GM12865 (cell line): ENCODE measurements at places on chromosomes 1 and 21.
A peak's percentile ranks its signal among the peaks of the same experiment; 100 is the strongest.

- DNase-seq: peak; percentile 59
Measured at GRCh38 chr1:184075055-184076029, 23.8 kb downstream of the TSEN15 start.

DNA sequence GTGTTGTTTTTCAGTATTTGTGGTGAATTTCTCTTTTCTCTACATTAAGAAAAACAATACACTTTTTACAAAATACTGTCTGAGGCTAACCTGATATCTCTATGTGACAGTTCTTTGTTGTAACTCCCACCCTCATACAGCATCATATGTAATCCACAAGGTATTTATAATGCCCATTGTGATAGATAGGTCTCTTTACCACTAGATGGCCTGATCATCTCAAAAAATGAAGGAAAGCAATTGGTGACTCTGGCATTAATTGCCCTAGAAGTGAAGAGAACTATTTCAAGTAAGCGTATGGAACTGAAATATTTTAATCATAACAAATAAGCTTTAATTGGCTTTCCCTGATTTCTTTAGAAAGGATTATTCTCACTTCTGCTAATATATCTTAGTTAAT, 36.2 kb upstream of the HFM1 start:
- DNase-seq: peak; percentile 15

- no peak for DNase-seq
Measured at GRCh38 chr1:179770887-179771502, 27.9 kb downstream of the FAM163A start.

GRCh38 chr1:37574834-37575480, 18.2 kb downstream of the DNALI1 start:
- DNase-seq: peak; percentile 14

- no peak for DNase-seq
Measured at GRCh38 chr1:27517907-27518718, 28.1 kb upstream of the WASF2 start.

- no peak for DNase-seq
Measured at GRCh38 chr1:182679684-182680083, 4.7 kb downstream of the RGS8 start.

GRCh38 chr1:231274119-231274825, 33.3 kb downstream of the GNPAT start:
- no peak for DNase-seq

DNA sequence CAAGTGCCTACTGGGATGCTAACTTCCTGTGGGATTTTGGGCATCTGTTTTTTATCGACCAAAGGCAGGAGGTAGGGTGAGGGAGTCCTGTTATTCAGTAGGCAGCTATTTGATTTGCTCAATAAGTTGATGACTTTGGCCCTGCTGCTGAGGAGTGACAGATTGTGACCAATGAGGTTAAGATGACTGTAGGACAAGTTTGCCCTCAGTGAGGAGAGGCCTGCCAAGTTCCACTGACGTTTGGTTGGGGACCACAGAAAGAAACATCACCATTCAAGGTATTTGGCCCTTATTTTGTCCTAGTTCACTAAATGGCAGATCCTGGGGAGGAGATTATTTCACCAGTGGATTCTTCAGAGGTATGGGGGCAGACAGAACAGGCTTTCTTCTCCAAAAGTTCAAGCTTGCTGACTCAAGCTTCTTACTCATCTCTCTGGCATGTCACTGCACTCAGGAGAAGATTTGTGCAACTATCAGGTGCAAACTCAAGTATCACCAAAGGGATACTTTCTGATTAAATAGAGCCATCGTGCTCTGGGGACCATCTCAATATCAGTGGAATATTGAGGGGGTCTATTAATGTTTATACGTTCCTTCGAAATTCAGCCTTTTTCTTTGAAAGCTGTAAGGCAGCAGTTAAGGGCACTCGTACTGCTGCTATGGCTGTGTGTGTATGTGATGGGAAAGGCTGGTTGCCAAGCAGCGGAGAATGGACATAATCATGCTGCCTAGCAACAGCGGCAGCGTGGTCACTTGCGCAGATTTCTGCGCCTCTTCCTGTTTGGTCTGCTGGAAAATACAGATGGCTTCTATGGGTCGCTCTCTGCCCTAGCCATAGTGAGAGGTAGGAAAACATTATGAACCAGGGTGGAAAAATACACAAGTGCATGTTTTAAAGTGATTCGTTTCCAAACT, 78.7 kb downstream of the PBX1 start:
- no peak for DNase-seq

DNA sequence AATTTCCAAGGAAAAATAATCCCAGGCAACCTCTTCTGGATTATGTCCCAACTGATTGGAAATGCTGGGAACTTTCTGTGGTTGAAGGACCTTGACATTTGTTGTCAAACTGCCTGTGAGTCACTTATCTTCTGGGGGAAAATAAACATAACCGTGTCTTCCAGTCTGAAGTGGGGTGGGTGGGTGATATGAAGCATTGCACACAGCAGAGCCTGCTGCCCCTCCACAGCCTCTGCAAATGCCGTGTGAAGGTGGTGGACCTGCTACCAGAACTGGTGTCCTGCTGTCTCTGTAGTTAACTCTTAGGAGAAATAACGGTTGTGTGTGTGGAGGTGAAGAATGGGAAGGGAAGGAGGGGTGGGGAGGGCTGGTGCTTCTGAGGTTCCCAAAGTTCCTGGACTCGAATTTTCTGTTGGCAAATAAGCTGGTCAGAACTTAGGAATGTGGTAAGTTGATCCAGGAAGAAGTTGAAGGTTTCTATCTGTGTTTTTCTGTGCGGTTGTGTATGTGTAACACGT, 23.2 kb downstream of the GALNT2 start:
- DNase-seq: no peak

DNA sequence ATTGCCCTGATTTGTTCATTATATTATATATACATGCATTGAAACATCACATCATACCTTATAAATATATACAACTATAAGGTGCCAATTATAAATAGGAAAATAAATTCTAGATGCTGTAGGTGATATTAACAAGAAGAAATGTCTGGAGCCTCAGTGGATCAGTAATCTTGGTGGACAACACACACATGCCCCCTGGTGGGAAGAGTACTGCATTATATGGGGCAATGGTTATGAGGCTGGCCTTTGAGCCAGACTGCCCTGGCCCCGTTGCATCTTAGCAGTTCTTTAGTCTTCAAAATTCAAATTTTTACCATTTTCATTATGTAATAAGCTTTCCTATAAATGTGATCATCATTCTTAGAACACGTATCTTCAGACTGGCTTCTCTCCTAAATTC, 335.0 kb upstream of the GREM2 start:
- DNase-seq: peak; percentile 47

DNA sequence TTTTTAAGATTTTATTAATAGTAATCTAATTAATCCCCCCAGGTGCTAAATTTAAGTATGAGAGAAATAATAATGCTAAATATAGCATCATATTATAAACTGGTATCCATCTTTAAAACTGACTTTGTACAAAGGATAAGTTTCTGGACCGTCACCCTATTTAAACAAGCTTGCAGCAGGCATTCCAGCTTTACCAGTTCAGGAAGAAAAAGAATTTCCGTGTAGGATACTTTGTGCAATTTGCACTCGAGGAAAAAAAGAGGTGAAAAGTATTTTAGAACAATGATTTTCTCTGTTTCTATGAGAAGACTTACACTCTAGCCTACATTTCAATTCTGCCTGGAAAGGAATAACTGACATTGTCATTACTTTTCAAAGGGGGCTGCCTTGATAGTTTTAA, 27.6 kb downstream of the HMCN1 start:
- no peak for DNase-seq

- DNase-seq: no peak
Measured at GRCh38 chr1:225332686-225333085, 95.2 kb downstream of the LBR start.

DNA sequence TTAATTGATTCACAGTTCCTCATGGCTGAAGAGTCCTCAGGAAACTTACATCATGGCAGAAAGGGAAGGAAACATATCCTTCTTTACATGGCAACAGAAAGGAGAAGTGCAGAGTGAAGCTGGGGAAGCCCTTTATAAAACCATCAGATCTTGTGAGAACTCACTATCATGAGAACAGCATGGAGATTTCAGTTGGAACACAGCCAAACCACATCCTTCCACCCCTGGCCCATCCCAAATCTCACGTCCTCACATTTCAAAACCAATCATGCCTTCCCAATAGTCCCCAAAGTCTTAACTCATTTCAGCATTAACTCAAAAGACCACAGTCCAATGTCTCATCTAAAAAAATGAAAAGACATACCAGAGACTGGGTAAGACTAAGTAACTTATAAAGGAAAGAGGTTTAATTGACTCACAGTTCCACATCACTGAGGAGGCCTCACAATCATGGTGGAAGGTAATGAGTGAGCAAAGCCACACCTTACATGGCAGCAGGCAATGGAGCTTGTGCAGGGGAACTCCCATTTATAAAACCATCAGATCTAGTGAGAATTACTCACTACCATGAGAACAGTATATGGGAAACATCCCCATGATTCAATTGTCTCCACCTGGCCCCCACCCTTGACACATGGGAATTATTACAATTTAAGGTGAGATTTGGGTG, 105.2 kb downstream of the MRPL39 start:
- peak; percentile 84 for DNase-seq

DNA sequence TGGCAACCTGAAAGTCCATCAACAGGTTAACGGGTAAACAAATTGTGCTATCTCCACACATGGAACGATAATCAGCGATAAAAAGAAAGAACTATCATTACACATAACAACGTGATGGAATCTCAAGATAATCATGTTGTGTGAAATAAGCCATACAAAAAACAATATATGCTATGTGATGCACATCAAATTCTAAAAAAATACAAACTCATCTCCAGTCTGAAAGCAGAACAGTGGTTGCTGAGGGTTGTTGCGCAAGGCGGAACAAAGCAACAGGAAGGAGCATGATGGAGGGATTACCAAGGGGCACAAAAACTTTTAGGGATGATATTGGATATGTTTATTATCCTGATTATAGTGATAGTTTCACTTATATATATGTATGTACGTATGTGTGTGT, 324.8 kb downstream of the VAV3 start:
- no peak for DNase-seq

GRCh38 chr1:201640624-201641023, 101.7 kb downstream of the NAV1 start:
- no peak for DNase-seq

- peak; percentile 65 for DNase-seq
Measured at GRCh38 chr1:155591770-155592169, 18.2 kb upstream of the MSTO1 start.
